ENCODE measurements at places on chromosomes 2 and 18.

DNA sequence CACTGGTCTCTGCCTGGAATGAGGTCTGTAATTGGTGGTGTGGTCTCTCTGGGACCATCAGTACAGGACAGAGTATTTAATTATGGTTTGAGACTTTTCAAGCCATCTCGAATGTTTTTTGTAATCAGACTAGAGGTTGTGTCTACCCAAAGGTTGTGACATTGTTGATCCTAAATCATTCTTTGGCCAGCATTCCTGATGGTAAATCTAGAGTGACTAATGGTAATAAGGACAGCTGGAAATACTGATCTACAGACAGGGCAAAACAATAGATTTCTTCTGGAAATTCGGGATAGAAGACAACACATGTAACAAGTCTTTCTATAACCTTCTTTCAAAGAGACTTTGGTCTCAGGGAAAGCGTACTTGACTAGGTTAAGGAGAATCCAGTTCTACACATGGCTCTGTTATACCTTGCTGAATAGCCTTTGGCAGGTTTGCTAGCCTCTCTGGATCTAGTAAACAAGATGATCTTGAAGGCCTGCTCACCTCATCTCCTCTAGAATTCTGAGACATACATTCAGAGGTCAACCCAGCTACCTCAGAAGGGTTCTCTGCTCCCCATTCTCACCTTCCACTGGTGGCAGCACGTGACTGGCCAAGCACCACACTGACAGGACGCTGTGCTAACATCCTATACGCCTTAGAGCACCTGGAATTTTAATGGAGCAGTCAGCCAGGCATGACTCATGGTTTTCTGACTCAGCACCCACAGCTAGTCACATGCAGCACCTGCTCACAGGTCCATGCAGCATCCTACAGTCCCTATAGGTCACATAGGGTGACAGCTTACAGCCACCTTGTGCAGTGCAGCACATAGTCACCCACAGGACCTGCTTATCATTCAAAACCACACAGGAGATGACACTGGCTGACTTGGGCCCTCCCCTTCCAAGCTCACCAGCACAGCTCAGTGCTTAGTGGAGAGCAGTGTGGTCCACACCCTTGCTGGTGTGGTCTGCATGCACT is 12.2 kb downstream of the PLB1 start:
- no peak for DNase-seq

GRCh38 chr2:237178396-237178795 is 92.7 kb downstream of the COPS8 start:
- DNase-seq, result no peak

DNA sequence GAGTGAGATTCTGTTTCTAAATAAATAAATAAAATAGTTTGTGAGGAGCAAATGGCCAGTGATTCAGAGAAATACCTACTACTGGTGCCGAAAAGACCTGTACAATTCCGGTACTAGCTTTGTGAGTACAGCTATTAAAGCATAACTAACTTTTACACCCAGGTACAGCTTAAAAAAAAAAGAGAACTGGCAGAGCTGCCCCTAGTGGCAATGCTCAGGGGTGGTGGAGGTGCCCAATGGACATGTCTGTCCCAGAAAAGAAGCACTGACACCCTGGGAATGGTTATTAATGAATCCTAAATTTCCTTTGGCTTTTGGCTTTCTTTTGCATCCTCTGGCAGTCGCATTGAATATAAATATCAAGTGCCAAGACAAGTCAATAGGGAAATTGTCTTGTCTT is 87.0 kb downstream of the LIPG start:
- no peak for DNase-seq

- no peak for DNase-seq
These were observed 7.3 kb downstream of the TGIF1 start for GRCh38 chr18:3457261-3457724.

GRCh38 chr2:28350196-28350595 is 42.5 kb upstream of the FOSL2 start:
- DNase-seq, result no peak

DNA sequence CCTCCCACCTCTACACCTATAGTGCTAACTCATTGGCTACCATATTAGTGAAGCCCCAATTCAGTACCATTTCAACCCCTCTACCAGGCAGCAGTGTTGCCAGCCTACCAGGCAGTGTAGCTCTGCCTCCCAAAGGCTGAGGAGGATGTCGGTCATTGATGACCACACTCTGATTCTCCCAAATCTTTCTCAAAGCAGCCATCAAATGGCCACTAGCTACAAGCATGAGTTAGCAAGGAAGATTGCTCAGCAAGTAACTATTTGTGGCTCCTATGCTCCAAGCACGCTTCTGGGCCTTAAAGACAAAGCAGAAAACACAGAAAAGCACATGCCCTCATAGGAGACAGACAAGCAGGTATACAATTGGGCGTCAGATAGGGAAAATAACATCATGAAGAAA is 42.7 kb upstream of the AFF3 start:
- DNase-seq, result no peak

- no peak for DNase-seq
These were observed 18.2 kb upstream of the SOX11 start for GRCh38 chr2:5674026-5674340.

DNA sequence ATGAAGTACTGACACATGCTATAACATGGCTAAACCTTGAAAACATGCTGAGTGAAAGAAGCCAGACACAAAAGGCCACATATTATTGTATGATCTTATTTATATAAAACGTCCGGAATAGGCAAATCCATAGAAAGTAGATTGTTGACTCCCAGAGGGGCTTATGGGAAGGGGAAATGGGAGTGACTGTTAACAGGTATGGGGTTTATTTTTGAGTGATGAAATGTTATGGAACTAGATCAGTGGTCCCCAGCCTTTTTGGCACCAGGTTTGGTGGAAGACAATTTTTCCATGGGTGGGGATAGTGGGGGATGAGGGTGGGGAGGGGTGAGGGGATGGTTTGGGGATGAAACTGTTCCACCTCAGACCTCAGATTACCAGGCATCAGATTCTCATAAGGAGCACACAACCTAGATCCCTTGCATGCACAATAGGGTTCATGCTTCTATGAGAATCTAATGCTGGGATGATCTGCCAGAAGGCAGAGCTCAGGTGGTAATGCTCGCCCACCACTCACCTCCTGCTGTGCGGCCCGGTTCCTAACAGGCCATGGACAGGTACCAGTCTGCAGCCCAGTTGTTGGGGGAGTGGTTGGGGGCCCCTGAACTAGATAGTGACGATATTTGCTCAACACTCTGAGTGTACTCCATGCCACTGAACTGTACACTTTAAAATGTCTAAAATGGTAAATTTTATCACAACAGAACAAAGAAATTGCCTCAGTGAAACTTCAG is 59.1 kb downstream of the EFEMP1 start:
- DNase-seq, result no peak

GRCh38 chr2:234492717-234493485 is 4.0 kb downstream of the ARL4C start:
- no peak for DNase-seq

DNA sequence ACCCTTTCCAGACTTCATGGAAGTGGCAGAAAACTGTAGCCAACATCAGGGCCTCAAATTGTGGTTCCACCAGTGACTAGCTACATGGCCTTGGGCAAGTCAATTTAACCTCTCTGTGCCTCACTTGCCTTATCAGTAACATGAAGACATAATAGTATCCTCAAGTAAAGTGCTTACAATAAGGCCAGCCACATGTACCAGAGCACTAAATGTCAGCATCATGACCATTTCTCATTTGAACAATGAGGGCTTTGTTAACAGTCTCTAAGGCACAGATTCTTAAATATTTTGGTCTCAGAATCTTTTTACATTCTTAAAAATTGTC is 5.8 kb upstream of the KCMF1 start:
- no peak for DNase-seq

DNA sequence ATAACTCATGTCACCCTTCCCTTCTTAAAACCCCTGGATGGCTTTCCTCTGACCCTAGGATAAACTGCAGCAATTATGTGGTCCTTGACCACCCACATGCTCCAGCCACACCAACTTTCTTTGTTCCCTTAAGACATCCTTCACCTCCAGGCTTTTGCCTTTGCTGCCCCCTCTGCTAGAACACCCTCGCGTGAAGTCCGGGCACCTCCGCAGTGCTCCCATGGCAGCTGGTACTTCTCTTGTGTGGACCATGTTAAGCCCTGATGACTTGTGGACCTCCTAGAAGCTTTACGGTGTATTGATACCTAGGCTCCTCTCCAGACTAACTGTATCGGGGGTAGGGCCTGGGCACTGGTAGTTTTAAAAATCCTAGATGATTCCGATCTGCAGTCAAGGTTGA is 824 bp upstream of the ABHD1 start:
- DNase-seq, result no peak

GRCh38 chr2:22518641-22519040 is 866.3 kb upstream of the KLHL29 start:
- DNase-seq, result no peak

- DNase-seq, result no peak
These were observed 396.4 kb upstream of the TNP1 start for GRCh38 chr2:217256251-217256650.

- DNase-seq, result no peak
These were observed 1.2 kb downstream of the BMPR2 start for GRCh38 chr2:202377207-202377761.

DNA sequence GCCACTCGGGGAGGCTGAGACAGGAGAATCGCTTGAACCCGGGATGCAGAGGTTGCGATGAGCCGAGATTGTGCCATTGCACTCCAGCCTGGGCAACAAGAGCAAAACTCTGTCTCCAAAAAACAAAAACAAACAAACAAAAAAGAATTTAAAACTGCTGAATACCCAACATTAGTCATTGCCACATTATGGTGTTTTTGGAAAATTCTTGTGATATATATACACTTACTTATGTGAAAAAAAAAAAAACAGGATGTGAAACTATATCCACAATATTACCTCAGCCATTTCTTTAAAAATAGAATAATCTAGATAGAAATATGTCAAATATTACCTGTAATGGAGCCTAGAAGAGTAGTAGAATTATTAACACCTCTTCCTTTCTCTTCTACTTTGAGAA is 288.3 kb upstream of the FN1 start:
- DNase-seq, result no peak

GRCh38 chr2:129914538-129915302 is 64.7 kb upstream of the RAB6C start:
- no peak for DNase-seq

DNA sequence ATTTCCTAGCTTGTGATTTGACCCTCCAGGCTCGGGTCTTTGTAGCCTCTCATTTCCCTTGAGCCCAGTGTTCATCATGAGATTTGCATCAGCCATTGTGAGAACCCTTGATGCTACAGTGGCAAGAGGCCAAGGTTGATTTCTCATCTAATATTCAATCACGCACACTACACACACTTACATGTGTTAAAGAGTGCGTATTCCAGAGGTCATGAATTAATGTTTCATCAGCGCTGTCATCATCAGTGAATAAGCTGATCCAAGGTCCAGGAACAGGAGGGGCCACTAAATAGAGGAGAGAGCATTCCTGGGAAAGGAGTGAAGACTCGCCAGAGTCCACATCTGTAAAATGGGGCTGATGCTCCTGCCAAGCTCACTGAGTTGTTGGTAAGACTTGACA is 276.1 kb upstream of the SIX2 start:
- no peak for DNase-seq

DNA sequence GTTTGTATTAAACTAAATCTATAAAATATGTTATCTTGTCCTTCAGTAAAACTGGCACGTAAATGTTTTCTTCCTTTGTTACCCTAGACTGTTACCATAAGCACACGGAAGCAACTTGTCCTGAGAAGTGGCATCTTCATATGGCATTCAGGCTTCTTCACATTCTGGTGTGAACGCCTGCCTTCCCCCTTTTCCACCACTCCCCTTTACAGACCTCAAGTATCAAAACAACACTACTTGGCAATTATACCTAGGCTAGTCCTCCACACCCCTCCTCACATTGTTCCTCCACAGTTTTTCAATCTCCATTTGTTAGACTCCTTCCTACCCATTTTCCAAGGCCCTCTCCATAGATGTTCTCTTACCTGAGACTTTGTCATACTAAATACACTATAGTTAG is 2.9 kb downstream of the MEX3C start:
- DNase-seq, result no peak

DNA sequence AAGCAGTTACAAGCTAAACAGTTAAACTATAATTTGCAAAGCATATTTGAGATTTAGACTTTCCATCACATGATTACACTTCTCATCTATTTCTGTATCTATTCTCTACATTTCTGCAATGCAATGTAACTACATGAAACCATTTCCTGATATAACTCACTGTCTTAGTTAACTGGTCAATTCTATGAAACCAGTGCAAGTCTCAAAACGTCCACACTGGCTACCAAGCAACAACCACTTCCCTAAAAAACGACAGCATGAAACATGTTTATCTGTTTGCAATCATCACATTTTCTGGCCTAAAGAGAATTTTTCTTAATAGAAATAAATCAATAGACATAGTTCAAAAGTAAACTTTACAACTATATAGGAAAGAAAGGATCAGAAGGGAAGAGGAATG is 17.4 kb downstream of the FECH start:
- no peak for DNase-seq

DNA sequence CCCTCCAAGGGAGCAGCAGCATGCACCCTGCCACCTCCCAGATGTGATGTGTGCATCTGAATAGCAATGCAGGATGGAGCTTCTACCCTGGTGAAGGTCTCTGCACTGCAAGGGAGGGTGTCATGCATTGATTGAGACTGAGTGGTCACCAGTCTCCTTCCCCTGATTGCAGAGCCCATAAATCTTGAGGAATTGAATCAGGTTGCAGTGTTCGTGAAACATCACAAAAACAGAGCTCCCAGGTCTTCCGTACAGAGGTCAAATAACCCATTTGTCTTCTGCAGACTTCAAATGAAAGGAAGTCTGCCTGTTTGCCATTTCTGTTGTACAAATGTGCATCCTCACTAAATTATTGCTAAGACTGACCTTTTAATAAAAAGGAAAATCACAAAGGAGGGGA is 136.8 kb downstream of the WDSUB1 start:
- DNase-seq, result no peak

GRCh38 chr2:154591294-154591820 is 107.1 kb upstream of the KCNJ3 start:
- DNase-seq, result no peak

DNA sequence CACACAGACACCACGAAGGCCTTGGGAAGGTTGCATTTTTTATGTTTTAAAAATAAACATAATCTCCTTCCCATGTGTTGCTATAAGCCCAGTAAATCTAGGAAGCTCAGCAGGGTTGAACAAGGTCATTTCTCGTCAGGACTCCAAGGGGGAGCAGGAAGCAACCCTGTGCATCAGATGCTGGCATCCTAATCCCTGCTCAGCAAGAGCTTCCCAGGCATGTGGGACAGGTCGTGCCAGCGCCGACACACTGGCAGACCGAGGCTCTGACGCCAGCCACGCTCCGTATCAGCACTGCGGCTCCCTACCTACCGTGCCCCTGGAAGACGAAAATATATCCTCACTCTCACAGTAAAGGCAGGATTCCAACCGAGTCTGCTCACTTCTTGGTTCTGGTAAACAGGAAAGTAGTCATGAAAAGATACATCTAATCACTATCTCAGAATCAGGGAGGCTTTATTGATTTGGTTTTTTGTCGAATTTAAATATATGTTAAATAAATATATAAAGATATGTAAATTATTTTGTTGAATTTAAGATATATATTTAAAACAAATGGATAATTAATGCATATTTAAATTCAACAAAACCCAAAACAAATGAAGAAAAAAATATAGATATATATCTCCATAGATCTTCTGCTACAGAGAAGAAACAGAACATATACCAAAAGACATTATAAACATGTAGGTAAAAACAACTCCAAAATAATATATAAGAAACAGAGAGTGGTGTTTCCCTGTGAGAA is 61.4 kb downstream of the TXNL1 start:
- DNase-seq, result no peak

GRCh38 chr2:181485638-181485946 is 28.4 kb downstream of the ITGA4 start:
- DNase-seq, result no peak

- no peak for DNase-seq
These were observed 122.1 kb upstream of the EML6 start for GRCh38 chr2:54601339-54601738.

All from effector memory CD4-positive, alpha-beta T cell (primary cell).